GM13977 (cell line): ENCODE measurements at places on chromosomes 3 and 15.

- no peak for DNase-seq
Measured at GRCh38 chr15:33100314-33100713, 94.2 kb downstream of the FMN1 start.

DNA sequence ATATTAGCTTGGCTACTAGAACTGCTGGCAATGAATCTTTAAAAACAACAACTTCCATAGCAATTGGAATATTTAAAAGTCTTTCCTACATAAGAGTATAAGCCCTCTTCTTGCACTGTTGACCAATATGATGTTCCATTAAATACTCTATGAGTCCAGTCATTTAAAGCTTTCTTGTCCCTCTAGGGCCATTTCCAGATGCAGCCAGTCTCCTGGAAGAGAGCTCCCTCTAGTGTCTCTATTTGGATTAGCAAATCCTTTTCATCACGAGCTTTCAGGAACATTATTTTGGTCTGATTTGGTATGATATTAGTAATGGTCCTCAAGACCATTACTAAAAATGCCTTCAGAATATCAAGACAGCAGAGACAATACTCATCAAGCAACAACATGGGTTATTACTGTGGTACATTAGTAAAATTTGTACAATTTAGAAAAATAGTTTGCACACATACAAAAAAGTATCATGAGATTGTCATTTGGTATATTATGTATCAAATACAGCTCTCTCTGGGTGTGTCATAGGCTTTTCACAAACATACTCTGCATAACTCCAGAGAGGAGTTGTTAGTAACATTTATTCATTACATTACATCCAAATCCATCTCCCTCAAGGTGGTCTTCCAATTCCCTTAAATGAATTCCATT, 101.3 kb downstream of the DPH6 start:
- DNase-seq, result peak; percentile 45

- DNase-seq, result no peak
Measured at GRCh38 chr15:36251450-36251849, 328.0 kb upstream of the CDIN1 start.

- no peak for DNase-seq
Measured at GRCh38 chr15:33888176-33888575, 80.1 kb upstream of the CHRM5 start.

DNA sequence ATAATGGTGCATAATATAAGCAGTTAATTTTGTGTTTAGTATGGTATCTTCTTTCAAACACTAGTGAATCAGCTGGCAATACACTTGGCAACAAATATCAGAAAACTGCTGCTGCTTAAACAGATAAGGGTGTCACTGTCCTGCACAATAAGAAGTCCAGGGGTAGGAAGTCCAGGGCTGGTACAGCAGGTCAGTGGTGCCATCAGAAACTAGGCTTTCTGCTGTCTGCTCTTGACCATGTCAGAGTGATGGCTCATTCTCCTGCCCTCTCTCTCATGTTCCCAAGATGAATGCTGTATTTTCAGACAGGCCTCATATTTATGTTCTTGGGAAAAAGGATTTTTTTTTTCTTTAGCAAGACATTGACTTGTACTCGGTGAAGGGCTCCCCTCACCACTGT, 9.2 kb upstream of the GRK7 start:
- no peak for DNase-seq

- peak; percentile 23 for DNase-seq
Measured at GRCh38 chr3:87298111-87298718, 21.8 kb upstream of the POU1F1 start.

DNA sequence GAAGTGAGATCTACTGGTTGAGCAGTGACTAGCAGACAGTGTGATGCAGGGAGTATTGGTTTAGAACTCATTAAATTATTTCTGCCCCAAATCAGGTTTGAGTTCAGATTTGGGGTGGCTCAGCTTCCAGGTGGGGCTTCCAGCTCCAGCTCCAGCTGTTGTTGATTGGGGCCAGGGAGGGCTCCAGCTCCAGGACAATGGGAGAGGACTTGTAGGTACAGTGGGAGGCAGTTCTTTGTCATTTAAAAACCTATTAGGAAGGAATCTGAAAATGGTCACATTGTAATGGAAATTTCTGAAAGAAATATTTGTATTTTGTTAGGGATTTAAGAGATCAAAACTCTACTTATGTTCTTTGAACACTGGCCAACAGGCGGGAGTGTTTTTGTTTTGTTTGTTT, 97.0 kb downstream of the FNDC3B start:
- no peak for DNase-seq

DNA sequence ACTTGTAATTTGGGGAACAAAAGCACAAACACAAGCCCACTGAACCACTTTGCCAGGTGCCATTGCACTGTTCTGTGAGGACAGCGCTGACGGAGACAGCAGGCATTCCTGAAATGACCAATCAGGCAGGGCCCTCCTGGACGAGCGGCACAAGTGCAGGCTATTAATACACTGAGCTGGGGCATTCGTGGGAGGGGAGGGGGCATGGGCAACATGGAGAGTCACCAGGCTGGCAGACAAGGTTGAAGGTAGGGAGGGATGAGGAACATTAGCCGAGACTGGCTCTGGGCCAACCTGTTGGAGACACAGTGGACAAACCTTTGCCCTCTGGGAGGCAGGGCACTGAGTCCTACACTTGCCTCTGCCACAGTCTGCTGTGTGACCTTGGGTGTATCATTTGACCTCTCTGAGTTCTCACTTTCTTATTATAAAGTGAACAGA, 45.6 kb downstream of the NOX5 start:
- DNase-seq, result no peak

DNA sequence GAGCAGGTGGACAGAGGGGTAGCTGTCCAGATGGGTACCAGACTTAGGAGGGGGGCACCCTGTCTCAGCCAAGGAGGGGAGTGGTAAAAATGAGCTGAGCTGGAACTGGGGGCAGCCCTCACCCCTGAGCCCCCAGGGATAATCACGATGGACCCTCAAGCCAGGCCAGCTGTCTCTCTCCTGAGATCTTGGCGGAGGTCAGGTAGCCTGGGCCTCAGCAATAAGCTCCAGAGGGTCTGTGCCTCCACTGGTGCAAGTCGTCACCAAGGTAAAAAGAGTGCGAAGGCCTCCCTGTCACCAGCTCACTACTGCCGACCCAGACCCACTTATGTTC, 5.1 kb downstream of the SLC38A3 start:
- DNase-seq, result no peak

DNA sequence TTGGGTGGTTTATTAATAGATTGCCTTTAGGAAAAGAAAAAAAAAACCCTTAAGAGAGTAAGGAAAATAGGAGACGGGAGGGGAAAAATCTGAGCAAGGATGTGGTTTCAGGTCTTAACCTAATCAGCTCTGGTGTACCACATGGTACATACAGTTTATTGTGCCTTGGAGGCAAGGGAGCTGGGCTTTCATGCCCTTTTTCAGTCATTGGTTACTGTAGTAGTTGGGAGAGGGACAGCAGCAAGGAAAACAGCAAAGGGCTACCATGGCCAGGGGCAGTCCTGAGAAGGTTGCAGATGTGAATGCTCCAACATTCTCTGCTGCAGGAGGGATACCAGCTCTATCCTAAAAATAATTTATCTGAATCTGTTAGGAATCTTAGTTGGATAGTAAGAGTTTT, 5.9 kb downstream of the CMC1 start:
- no peak for DNase-seq

DNA sequence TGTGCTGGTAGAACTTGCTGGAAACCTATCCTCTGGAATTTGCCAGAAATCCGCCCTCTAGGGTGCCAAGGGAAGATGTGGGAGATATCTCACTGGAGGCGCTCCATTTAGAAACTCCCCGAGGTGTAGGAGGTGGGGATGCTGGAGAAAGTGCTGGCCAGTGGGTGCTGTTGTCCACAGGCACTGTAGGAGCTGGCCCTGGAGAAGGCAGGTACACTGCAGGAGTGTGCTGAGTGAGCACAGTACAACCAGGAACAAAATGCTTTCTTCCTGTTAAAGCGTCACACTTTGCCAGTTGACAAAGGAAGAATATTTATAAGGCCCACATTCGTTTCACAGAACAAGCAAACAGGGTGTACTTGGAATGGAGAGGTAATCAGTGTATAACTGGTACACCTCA, 119.9 kb downstream of the CACNA1D start:
- DNase-seq, result no peak

DNA sequence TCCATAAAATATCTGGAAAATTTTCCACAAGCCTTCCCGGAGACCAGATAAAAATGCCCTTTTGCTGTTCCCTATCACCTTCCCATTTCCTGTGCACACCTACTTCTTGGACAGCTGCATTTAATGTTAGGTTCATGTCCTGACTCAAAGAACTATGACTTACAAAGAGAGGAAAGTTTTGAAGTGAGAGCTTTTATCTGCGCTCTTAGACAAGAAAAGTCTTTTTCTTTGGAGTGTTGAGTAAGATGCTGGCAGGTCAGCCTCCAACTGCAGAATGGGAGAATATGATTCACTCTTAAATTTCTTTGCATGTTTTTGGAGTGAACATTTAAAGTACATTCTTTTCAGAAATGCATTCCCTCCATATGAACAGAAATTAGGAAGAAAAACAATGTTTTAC, 147.3 kb upstream of the DPH6 start:
- no peak for DNase-seq

DNA sequence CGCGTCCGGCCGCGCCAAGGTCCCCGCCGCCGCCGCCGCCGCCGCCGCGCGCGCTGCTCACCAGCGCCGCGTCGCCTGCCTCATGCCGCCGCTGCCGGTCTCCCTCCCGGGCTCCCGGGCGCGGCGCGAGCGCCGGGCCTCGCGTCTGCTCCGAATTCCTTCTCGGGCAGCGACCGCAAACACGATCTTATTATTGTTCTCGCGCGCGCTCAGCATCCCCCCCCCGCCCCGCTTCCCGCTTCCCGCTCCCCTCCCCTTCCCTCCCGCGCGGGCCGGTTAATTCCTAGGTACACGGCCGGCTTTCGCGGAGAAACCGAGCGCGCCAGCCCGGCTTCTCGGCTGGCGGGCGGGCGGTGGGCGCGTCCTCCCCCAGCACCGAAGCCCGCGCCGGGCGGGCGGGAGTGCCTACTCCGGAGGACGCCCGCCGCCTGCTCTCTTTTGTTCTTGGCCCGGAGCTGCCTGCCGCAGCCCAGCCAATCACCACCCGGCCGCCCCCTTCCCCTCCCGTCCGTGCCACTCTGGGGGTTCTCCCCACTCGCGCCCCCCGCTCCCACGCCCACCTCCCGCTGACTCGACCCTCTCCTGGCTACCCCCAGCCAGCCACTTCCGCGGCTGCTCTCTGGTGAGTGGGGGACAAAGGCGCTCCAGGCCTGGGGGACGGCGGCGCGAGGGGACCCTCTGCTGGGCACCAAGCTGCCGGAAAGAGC, at the start of gene HDGFL3:
HDGFL3 (minus strand) TSS at position 164 of the 707 bp plus-strand sequence. CDS start 409 bp downstream, outside the sequence.
- peak; percentile 71 for DNase-seq
